ENCODE measurements at places on chromosomes 3 and 15.
A peak's percentile ranks its signal among the peaks of the same experiment; 100 is the strongest.

DNA sequence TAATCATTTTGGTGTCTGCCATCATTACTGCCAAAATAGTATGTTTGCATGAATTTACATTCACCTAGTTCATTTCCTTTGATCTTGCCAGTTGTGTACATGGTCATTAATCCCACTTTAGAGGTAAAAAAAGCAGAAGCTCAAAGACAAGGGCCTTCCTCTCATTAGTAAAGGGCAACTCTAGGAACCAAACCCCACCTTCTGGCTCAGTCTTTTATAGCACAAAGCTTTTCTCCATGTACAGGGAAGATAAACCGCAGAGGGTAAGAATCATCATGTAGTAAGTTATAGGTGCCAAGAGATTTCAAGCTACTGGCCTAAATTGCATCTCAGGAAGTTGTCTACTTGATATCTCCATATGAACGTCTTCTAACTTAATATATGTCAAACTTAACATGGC, 19.3 kb upstream of the SPG21 start:
- DNase-seq: no peak

DNA sequence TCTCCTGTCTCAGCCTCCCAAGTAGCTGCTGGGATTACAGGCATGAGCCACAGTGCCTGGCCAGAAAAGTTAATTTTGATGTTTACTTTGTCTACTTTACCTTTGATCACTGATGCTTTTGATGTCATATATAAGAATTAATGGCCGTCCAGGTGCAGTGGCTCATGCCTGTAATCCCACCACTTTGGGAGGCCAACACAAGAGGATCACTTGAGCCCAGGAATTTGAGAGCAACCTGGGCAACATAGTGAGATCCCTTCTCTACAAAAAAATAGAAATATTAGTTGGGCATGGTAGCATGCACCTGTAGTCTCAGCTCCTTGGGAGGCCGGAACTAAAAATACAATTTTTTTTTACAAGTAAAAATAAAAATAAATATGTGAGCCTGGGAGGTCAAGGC, 6.8 kb upstream of the INO80 start:
- no peak for DNase-seq

DNA sequence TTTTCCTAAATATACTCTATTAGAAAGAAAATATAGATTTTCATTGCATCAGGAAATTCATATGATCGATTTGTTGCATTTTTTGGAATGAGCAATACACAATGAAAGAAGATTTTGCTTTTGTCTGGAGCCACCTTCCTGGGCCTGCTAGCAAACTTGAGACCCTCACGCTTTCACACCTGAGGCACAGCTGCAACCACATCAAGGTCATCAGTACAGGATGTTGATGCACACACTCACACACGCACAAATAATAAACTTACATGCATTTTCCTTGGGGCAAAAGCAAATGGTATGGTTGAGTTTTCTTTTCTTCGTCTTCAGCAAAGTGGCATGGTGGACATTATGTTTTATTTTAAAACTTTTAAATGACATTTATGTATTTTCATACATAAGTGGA, 64.8 kb upstream of the SATB1 start:
- DNase-seq: peak; percentile 43

DNA sequence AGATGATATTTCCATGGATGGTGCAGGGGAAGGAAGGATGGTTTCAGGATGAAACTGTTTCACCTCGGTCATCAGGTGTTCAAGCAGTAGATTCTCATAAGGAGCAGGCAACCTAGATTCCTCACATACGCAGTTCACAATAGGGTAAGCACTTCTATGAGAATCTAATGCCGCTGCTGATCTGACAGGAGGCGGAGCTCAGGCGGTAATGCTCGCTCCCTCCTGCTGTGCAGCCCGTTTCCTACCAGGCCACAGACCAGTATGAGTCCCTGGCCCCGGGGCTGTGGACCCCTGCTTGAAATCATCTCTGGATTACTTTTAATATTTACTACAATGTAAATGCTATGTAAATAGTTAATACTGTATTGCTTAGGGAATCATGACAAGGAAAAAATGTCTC, 241.8 kb downstream of the ROBO2 start:
- no peak for DNase-seq

- no peak for DNase-seq
Measured at GRCh38 chr3:39982665-39983357, 173.4 kb downstream of the MYRIP start.

DNA sequence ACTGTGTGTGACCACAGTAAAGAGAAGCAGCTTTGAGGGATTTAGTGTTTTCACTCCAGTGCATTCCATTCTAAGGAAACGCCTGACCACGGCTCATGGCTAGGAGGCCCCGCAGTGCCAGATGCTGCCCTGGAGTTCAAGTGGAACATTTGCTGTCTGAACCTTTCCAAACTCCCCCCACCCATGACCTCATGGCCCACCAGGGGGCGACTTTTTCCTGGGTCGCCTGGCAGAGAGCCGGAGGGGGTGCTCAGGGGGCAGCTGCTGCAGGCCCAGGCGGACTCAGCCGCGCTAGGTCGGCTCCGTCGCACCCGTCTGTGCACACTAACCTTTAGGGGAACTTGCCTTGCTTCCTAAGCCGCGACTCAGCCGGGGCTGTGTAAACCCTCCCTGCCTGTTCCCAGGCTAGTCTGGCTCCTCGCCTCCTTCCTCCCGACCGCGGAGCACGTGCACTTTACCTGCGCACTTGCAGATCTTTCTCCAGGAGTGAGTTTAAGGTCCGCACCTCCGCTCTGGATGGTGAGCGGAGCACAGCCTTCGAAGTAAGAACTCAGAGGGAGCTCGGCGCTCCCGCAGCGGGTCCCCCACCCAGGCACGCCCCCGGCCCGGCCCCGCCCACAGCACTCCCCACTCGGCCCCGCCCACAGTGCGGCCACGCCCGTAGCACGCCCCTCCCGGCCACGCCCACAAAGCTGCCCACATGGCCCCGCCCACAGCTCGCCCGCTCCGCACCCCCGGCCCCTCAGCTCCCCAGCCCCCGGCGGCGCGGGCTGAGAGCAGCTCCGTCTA, at the start of gene OCA2:
Gene OCA2 (minus strand): TSS at position 550 of the 789 bp plus-strand sequence. CDS start 17,441 bp downstream, outside the sequence.
- DNase-seq: peak; percentile 55

GRCh38 chr3:24857945-24858344, 363.3 kb upstream of the THRB start:
- DNase-seq: no peak

GRCh38 chr3:185864767-185865166, 39.9 kb upstream of the IGF2BP2 start:
- no peak for DNase-seq

GRCh38 chr3:8443829-8444791, 57.5 kb upstream of the LMCD1 start:
- DNase-seq: no peak

DNA sequence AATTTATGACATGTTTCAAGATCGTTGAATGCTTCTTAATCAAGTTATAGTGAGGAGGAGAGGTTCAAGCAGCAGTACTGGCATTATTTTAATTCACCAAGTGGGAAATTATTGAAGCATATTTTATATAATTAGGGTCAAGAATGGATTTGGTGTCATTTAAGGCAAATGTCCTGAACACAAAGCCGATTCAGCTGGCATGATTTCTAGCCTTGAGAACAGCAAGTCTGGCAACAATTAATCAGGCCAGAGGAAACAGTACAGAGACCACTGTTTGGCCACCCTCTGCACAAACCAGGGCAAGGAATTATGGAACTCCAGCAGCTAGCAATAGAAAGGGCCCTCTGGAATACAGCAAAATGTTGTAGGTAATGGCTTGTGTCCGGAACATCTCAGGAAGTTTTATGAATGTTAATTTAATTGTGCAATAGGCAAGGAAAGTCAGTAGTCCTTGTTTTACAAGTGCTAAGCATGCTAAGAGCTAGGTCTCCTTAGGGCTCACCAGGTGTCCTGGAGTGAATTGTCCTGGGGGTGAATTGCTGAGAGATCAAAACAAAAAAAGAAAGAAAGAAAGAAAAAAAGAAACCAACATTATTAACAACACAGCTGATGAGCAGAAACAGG, 38.7 kb upstream of the SNRK start:
- DNase-seq: no peak

DNA sequence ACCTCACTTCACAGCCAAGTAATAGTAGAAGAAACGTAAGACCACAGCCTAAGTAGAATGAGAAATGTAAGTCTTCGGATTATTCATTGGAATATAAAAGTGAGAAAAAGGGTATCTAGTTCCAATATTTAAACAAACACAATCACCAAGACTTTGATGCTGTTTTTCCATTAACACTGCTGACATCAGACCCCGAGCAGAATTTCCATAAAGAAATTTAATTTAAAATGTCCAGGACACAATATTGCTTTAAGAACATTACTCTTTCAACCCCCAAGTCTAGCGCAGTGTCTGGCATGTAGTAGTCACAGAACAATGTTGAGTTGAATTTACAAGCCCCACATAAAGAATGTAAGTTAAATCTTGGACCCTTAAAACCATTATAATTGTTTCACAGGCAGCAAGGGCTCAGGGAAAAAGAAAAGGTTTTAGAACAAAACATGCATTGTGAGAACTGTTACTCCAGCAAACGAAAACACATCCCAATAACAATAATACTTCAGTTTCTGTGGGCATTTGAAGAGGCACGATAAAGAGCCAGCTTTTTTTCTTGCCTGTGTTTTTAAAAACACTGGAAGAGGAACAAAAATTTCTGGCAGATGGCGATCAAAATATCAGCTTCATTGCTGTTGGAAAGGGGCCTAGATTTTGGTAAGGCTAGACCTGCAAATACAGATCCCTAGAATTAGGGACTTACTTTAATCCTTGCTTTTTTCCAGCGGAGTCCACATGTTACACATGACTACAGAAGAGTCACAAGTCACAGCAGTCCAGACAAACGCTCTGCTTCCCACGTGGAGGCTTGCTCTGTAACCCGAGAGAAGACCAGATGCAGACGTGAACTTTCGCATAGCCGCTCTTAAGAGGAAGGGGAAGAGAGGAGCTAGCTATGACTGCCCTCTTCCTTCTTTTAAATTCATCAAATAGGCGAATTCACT, 77.9 kb upstream of the IGSF10 start:
- DNase-seq: no peak

- DNase-seq: no peak
Measured at GRCh38 chr15:63233667-63234423, 43.6 kb upstream of the APH1B start.

DNA sequence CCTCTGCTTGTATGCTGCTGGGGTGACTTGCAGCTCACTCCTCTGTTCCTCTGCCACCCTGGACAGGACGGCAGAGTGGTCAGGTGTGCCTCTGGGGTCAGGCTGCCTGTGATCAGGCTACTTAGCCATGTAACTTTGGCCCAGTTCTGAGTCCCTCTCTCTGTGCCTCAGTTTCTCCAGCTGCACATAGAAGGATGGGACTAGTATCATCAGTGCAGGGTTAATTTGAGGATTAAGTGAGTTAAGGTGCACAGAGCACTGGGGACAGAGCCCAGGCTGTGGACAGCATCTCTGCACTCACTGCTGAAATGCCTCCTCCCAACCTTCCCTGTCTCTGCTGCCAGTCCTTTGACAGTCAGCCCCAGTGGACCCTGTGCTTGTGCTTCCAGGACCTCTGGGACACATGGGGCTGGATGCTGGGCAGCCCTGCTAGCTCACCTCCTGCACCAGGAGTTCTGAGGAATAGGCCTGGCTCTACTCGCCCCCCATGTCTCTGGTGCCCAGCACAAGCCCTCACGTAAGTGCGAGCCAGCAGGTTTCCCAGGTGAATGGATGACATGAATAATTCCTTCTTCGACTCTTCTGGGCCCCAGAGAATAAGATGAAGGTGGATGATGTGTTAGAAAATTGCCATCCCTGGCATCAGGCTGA, 19.3 kb upstream of the PRR23E start:
- no peak for DNase-seq
